ENCODE measurements at places on chromosomes 6 and 20.

GRCh38 chr6:9083108-9083507 is 647.8 kb upstream of the SLC35B3 start:
- DNase-seq: no peak

DNA sequence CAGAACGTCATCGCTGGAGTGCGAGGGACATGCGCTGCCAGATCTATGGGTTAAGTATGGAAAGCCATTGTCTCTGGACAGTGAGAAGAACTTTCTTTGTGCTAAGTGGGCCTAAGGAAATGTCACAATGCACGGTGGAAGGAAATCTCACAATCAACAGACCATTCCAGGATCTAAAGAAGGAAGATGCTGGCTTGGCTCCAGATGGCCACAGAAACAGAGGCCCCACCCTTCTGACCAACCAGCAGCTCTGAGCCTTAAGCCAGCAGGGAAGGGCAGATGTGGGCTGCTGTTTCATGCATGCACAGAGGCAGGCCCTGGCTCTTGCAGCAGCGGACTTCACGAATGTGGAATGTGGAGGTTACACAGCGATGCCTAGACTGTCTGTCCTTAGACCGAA is 156.3 kb downstream of the SOBP start:
- no peak for DNase-seq

DNA sequence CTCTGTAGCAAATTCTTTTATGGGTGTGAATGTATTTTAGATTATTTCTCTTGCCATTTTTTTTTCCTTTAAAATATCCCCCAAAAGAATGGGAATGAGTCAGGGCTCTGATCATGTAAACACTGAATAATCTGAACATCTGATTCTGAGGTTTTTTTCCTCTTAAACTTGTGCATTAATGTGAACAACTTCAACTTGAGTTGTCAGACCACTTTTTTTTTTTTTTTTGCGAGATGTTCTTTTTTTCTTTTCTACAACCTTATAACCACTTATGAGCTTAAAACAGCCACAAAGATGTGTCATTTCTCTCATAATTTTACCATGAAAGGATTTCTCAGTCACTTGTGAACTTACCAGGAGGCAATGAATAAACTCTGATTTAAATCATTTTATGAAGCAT is 85.3 kb downstream of the TBC1D7 start:
- no peak for DNase-seq

GRCh38 chr6:80245043-80245442 is 138.6 kb downstream of the BCKDHB start:
- DNase-seq: no peak

- DNase-seq: no peak
These were observed 153.6 kb downstream of the COL21A1 start for GRCh38 chr6:56093776-56094175.

- no peak for DNase-seq
These were observed 10.6 kb upstream of the SUPT3H start for GRCh38 chr6:45388328-45388727.

GRCh38 chr6:97068211-97068610 is 143.7 kb downstream of the KLHL32 start:
- DNase-seq: no peak

DNA sequence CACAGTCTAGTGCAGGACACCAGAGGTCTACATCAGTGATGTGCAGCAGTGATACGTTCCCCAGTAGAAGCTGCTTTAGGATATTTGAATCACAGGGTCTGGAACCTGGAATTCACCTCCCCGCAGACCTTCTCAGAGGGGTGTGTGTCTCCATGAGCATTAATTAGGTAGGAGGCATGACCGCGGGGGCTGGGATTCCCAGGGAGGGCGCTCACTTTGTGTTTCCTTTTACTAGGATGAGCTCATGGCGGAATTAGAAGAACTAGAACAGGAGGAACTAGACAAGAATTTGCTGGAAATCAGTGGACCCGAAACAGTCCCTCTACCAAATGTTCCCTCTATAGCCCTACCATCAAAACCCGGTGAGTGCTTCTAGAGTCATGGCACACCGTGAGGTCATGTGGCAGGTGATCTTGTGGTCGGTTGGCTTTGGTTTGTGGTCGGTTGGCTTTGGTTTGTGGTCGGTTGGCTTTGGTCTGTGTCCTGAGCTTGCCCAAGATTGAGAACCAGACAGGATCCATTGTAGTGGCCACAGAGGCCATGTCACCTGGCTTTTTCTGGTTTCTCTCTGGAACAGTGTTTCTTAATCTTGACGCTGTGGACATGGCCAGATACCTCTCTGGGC is 40.8 kb downstream of the CHMP4B start:
- DNase-seq: no peak

GRCh38 chr6:170463101-170463721 is 89.9 kb downstream of the PSMB1 start:
- DNase-seq: no peak

DNA sequence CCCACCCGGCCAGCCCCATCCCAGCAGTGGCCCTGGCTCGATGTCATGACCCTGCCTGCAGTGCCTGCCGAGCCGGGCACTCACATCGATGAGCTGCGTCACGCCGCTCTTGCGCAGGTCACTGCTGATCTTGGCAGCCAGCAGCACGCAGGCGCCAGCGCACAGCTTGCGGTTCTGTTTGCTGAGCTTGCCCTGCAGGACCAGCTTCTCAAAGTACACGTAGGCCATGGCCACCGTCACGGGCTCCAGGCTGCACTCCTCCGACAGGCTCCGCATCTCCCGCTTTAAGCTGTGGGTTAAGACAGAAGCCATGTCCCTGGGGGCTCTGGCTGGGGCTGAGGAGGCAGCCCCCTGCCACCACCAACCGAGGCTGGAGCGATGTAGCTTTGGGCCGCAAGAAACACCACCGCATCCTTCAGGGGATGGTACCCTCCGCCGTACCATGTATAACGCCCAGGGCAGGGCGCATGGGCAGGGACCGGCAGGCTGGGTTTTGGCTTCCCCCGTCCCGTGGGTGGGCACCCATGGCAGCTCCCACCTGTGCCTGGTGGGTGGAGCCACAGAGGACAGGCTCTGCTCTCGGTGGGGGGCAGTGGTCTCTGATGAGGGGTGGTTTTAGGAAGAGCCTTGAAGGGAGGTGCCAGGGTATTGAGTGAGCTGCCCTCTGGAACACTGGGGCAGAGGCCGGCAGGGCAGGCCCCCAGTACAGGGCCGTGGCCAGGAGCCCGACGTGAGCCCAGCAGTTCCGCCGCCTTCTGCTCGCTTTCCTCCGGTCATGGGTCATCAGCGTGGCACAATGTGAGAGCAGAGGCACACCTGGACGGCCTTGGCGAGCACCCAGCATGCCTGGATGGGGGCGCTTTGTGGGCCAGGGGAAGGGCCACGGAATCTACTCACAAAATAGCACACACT is 4.5 kb downstream of the RPS21 start:
- no peak for DNase-seq

DNA sequence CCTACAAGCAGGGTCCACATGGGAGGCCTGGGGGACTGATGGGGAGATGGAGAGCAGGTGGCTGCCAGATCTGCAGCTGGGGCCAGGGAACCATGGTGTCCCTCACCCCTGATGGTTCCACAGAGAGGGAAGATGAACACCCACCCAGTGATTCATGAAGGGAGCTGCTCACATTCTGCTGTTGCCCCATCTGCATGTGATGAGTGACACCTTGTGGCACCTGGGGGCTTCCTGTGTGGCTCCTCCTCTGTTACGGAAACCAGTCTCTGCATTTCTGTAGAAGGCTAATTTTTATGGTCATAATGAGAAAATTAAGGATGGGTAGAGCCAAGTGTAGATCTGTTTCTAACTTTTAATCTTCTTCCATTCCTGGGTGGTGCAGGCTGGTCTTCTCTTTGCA is 217.1 kb downstream of the SMOC2 start:
- DNase-seq: no peak

DNA sequence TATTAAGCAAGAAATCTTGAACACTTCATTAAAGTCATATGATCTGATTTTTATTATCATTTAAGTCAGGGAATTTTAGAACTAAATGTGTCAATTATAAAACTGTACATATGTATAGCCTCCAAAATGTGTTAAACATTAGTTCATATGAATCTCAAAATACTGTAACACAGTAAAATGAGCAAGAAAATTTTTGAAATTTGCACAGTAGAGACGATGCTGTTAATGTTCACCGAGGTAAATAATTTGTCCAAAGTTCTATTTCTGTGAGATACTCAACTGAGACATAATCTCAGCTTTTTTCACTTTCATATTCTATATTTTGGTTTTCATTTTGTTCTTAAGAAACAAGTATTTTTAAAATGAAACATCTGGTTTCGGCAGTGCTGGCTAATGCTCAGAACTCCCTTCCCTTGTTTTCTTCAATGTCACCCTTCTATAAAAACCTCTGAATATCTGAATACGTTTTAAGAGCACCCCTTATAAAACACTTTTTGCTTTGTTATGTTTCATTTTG is 353.1 kb downstream of the LAMA2 start:
- no peak for DNase-seq

DNA sequence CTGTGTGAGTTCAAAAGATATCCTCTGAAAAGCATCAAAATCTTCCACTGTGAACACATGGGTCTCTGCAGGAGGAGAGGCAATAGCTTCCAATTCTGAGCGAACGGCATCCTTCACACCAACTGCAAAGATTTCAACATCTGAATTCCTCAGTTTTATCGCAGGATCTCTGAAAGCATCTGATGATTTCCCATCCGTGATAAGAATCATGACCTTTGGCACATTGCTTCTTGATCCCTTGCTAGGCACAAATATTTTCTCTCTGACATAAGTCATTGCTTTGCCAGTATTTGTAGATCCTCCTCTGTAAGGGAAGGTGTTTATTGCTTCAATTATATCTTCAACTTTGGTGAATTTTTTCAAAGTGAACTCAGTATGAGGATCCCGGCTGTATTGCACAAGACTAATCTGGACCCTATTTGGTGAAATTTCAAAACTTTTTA is 22.7 kb downstream of the COL12A1 start:
- no peak for DNase-seq

- no peak for DNase-seq
These were observed 172.7 kb downstream of the SCP2D1 start for GRCh38 chr20:18986146-18986830.

- DNase-seq: no peak
These were observed 51.7 kb downstream of the MYH7B start for GRCh38 chr20:35007413-35007812.

DNA sequence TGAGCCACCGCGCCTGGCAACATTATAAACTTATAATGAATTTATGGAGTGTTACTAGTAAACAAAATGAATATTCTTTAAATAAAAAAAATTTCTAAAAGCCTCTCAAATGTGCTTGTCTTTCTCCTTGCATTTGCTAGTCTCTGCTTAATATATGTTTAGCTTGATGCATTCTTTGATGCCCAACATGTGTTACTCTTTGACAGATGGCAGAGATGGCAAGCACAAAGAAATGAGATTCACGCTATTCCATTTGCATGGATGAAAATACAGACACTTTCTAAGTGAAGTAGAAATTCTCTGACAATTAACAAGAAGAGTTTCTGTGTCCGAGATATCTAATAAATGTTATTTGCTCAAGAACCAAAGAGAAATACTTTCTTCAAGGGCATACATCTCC is 30.1 kb downstream of the DCDC2 start:
- DNase-seq: no peak

DNA sequence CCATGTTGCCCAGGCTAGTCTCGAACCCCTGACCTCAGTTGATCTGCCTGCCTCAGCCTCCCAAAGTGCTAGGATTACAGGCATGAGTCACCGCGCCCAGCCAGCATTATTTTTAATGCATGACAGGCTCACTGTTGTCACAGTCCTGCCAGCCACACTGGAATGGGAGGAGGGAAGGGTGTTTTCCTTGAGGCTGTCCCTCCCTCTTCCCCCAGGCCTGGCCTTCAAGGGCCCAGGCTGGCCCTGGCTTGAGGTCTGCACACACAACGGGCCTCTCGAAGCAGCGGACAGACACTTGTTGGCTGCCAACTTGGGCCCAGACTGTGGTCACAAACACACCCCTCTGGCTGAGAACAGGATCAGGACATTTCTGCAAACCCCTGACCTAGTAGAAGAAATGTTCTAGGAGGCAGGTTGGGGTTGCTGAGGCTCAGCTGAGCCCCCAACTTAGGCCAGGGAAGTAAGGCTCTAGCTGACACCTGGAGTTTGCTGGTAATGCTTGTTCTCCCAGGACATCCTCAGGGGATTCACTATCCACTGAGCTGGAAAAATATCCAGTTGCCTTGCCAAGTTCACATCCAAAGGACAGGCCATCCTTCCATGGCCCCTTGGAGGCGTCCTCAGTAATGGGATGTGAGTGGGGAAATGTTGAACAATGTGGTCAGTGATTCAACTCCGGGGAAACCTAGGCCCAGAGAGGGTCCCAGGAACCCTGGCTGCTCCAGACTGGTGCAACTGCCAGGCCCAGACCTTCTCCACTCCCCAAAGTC is 9.9 kb downstream of the SNTA1 start:
- no peak for DNase-seq

GRCh38 chr6:21836772-21837425 is 243.3 kb downstream of the SOX4 start:
- DNase-seq: no peak

GRCh38 chr6:69846312-69846711 is 20.0 kb upstream of the COL19A1 start:
- DNase-seq: no peak

- no peak for DNase-seq
These were observed 19.0 kb downstream of the EPB41L1 start for GRCh38 chr20:36173451-36173933.

DNA sequence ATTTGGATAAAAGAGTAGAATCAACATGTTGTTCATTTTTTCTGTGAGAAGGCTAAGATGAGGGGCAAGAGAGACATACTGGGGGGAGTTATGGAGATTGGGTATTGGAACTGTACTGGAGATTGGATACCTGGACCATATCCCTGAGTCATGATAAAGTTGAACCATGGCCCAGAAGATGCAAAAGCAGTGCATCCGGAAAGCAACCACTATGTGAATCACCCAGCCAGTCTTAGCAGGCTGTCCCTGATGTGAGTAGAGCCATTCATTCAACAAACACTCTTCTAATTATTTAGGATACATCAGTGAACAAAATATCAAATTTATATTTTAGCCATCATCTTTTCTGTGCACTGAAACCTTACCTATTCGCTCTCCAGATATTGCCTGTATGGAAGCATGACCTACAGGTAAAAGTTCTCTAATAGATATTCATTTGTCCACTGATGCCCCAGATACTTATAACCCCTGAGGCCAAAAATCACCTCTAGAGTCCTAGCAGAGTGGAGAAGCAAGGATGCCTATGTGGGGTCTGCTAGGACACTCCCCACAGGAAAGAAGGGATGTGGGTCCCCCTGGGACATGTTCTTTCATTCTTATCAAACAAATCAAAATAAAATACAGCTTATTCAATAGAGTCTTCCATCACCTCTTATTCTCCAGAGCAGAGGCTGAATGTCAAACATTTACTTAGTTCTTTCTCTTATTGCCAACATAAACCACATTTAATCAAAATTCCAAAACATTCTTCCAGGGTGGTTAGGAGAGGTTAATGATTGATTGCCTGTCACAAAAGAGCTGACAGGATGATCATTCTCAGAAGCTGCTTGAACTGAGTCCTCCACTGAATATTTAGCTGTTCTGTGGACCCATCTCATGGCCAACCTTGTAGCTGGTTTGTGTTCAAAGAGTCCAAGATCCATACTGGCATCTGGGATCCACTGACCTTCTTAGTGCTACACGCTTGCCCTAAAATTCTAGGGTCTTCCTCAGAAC is 37.0 kb upstream of the PKHD1 start:
- DNase-seq: no peak

- no peak for DNase-seq
These were observed 448.9 kb downstream of the COL12A1 start for GRCh38 chr6:74756923-74757322.

GRCh38 chr6:41878961-41879405 is 16.2 kb downstream of the USP49 start:
- DNase-seq: no peak

Measured in NCI-H1930 (cell line).